EL (cell line): ENCODE measurements at places on chromosomes 13 and 19.

DNA sequence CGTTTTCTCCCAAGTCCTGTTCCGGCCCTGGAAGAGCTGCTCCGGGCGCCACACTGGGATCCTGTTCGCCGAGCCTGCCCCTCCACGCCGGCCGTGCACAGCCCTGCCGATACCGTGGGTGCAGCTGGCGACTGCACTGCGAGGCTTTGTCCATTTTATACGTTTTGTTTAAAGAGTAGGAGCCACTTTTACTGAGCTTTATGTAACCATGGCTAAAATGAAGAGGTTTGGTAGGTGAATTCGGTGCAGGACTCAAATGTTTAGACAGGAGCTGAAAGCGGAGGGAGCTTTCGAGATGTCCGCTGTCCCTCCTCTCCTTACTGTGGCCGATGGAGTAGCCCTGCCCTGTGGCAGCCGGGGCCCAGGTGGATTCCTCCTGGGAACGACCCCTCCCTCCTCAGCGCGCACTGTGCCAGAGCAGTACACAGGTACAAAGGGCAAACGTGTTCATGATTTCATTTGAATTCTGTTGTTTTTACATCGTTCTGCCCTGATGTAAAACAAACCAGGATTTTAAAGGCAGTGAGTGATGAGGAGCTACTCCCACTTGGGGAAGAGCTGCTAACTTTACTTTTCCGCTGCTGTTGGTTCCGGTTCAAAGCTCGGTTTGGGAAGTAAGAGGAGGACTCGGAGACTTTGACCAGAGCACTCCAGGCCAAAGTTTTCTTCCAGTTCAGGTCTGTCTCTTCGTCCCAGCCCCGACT is 1.7 kb downstream of the COL4A2 start:
- DNase-seq: no peak

DNA sequence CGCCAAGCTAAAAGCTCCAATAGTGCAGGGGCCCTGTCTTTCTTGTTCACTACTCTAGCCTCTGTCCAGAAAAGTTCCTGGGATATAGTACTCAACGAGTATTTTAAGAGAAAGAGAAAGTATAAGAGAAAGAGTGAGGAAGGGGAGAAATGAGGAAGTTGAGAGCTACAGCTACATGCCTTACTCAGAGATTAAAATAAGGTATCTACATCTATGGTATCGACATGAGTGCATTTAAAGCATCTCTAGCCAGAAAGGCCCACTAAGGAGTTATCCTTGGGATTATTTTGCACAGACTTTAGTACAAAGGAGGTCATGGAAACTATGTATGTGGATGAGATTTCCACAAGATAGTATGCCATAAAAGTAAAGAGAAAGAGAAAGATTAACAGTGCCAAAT is 28.5 kb downstream of the MYCBP2 start:
- DNase-seq: no peak

- peak; percentile 91 for DNase-seq
Observed at GRCh38 chr19:18274781-18275356, 617 bp upstream of the IQCN start.

GRCh38 chr19:944663-945241 is 18.9 kb downstream of the ARID3A start:
- DNase-seq: no peak

DNA sequence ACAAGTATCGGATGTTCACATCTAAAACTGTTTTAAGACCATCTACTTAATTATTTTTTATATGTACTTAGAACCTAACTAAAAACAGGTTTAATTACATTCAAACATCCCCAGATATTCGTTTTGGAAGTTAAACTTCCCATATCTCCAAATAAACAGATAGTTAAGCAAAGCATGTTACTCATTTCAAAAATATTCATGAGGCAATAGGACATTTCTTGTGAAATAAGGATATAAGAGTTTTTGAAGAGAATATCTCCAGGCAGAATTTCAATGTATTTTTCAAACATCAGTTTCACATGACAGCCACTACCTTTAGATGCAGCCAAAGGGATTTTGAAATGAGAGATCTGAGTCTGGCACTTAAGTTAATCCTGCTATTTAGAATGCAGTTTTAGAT is 697.5 kb downstream of the SLITRK1 start:
- peak; percentile 55 for DNase-seq

DNA sequence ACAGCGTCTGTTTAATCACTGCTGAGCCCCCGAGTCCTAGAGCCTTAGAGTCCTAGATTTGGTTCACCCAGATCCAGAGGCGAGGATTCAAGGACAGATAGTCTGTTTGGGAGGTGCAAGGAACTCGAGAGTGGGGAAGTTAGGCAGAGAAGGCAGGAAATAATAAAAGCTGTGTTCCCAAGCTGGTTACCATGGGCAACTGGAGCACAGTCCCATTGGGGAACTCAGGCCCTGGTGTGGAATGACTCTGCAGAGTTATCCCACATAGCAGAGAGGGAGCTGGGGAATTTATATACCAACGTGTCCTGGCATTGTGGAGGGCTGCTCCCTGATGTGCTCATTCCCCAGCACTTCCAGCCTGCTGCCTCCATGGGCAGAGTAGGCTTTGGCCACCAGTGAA is 9.7 kb downstream of the IGSF23 start:
- peak; percentile 51 for DNase-seq

DNA sequence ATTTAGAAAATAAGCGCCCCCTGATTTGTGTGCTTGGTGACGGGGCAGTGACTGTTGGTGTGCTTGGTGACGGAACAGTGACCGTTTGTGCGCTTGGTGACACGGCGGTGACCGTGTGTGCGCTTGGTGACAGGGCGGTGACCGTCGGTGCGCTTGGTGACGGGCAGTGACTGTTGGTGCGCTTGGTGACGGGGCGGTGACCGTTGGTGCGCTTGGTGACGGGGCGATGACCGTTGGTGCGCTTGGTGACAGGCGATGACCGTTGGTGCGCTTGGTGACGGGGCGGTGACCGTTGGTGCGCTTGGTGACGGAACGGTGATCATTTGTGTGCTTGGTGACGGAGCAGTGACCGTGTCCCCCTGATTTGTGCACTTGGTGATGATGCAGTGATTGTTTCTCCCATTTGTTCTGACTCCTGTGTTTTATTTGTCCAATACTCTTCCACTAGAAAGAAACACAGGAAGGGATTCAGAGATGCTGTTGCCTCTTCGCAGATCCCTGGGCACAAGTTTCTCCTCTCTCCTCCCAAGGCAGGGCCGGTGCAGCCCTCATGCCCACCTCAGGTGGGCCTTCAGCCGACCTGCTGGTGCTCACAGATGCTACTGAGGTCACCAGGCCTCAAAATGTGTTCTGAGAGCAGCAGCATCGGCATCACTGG is 128.3 kb downstream of the ATP11A start:
- no peak for DNase-seq

- no peak for DNase-seq
Observed at GRCh38 chr13:68927387-68928026, 1180.1 kb upstream of the ATXN8OS start.

GRCh38 chr19:1252821-1253513 is 4.6 kb downstream of the MIDN start:
- DNase-seq: peak; percentile 97

DNA sequence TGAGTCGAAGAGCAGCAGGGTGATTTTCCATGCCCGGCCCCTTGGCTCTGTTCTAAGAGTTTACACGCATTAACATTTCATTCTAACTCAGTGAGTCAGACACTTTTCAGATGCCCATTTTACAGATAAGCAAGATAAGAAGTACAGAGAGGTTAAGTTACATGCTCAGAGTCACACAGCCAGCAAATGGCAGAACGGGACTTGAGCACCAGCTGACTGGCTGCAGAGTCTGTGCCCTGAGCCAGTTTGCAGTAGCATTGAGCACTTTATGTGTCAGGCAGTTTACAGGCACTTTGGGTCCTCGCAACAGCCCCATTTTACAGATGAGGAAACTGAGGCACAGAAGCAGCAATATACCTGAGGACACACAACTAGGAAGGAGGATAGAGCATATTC is 19.0 kb downstream of the CCDC8 start:
- DNase-seq: no peak

DNA sequence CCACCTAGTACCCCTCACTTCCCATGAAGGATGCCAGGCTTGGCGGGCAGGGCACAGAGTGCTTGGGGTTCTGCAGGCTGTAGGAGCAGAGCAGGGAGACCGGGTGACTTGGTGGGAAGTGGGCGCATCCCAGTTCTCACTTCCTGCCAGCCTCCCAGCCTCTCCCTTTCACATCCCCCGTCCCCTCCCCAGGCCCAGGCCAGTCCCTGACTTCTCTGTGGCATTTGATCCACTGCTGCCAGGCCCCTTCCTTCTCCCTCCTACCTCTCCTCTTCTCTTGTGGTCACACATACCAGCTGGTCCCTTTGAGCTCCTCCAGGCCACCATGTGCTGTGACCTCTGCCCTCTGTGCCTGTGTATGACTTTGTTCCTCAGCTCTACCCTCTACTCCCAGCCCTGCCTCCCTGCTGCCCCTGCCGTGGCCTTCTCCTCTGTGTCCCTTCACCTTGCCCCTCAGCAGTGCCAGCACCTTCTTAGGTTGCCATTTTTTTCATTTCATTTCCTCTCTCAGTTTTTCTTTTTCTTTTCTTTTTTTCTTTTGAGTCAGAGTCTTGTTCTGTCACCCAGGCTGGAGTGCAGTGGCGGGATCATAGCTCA is 19.5 kb downstream of the MYO1F start:
- no peak for DNase-seq

DNA sequence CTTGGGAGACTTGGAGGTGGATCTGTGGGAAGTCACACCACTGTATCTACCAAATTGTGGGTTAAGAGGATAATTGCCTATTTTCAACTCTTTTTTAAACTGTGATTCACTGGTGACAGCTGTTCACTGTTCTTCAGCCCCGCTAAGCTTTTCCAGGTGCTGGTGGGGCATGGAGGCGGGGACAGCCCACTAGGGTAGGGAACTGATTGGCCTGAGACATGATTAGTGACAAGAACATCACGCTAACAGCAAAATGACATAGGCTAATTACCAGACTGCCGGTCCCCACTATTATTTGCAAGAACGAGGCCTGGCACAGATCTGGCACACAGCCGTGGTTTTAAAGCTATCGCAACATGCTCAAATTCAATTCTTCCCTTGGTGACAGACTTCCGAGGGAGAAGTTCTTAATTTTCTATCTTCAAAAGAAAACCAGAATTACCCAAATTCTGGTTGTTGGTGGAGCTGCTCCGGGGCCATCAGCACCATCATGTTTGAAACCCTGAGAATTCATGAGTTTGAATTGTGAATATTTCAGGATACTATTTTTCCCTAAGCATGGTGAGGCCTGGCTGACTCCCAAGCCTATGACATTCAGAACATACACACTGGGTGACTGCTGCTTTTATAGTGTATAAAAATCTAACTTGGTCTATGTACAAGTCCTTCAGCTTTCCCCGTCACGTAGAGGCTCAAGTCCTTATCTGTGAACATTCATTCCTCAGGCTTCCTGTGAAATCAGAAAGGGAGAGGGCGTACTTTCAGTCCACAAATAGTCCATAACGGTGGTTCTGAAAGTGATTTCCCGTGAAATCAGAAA is 17.9 kb downstream of the DOCK9 start:
- DNase-seq: no peak

GRCh38 chr19:4402171-4403004 is at the start of gene CHAF1A:
CHAF1A (plus strand) TSS chr19:4402640; CDS start chr19:4402763, 123 bp downstream.
- DNase-seq: peak; percentile 100

- DNase-seq: no peak
Observed at GRCh38 chr19:44600466-44600865, 12.9 kb upstream of the IGSF23 start.

DNA sequence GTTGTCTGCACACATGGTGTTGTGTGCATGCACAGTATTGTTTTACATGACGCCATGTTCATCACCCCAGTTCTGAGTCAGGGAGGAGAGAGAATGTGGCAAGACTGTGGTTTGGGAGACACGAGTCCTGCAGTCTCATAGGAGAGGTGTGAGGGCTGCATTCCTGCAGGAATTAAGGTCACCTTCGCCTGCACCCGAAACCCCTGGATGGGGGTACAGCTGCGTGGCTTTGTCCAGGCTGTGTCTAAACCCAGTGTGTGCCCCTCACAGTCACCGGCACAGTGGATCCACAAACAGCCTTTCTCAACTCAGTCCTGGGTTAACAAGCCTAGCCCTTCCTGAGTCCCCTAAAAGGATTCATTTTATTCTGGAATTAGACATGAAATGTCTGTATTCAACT is 5.7 kb downstream of the ADPRHL1 start:
- no peak for DNase-seq

- DNase-seq: no peak
Observed at GRCh38 chr13:44351505-44351854, 22.1 kb upstream of the SERP2 start.
